Occipital lobe (tissue), 3 donors: ENCODE measurements at places on chromosomes 2 and 18. TPM values are rescaled to one million over a fixed set of nuclear protein-coding genes. Genes with fewer than 3 reads are reported as not detected.

DNA sequence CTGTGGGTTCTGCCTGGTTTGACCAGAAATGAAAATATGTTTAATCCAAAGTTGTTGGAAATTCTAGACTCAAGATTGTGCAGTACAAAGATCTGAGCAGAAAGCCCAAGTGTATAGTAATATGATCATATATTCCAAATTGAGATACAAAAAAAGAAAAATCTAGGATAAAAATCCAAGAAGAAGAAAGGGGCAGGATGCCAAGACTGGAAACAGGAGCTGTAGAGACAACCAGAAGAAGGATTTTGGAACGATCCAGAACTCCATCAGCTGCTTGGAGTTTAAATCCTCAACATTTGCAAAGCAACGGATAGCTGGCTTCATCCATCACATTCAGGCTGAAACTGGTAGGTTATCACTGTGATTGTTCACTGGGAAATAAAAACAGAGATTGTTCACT is 333.6 kb upstream of the UBE2E3 start:
- DNase-seq: no peak

GRCh38 chr2:157257312-157258252 is at the start of gene GALNT5:
Gene GALNT5 (plus strand): TSS chr2:157257705. CDS start chr2:157258083, 378 bp downstream.
- DNase-seq: no peak

B3GNT7 gene
- 1.2 TPM for total RNA-seq

DNA sequence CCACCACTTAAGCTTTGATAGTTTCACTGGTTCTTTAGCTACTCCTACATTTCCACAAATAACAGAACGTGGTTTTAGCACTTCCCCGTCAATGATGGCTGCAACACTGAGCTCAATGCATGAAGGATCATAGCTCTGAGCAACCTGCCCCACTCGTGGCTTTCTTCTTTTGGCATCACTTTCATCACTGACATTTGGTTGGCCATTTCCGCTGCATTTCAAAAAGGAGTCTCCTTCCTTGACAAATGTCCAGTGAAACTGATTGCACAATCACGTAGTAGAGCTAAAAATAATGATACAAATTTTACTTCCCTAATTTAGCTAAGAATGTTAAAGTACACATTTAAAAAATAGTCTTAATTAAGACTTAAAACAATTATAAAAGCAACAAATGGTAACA is 205.2 kb upstream of the HDAC4 start:
- DNase-seq: no peak

RNF152 gene
- 97.9 TPM for total RNA-seq

GRCh38 chr2:24899361-24899910 is 20.6 kb downstream of the ADCY3 start:
- no peak for DNase-seq

DNA sequence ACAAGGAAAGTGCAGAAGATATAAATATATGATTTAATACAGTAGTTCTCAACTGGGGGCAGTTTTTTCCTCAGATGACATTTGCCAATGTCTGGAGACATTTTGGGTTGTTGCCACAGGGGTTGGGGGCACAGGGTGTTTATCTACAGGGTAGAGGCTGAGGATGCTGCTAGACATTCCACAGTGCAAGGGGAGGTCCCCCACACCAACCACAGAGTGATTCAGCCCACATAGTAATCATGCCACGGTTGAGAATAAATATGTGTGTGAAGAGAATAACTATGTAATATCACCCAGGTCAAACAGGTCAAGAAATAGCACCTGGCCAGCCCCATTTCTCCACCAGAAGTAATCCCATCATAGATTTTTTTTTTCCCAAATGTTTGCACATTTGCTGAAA is 17.9 kb downstream of the DYSF start:
- DNase-seq: no peak
